ENCODE measurements at places on chromosomes 16 and 17. TPM values are rescaled to one million over a fixed set of nuclear protein-coding genes. Genes with fewer than 3 reads are reported as not detected.

DNA sequence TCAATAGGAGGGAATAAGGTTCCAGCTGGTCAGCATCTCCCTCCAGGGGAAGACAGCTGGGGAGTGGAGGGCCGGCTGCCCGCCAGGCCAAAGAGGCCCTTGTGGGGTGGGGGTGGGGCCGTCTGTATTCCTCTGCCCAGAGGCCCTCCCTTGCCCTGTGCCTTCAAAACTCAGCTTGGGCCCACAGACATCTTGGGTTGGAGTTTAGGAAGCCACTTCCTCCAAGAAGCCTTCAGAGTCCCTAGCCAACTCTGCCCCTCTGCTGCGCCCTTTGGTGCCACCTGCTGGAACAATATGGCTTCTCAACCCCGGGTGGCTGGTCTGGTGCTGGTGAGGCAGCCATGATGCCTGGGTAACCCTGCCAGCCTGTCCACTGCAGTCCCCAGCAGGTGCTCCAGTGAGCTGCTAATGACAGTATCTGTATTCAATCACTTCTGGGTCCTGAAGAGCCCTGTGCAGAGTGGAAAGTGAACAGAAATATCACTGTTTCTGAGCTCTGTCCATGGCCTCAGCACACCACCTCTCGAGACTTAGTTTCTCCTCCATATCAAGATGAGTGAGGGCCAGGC, 16.7 kb downstream of the HSD11B2 start:
- DNase-seq: peak; percentile 89

The DPEP2 gene
- 0.96 TPM for total RNA-seq

DNA sequence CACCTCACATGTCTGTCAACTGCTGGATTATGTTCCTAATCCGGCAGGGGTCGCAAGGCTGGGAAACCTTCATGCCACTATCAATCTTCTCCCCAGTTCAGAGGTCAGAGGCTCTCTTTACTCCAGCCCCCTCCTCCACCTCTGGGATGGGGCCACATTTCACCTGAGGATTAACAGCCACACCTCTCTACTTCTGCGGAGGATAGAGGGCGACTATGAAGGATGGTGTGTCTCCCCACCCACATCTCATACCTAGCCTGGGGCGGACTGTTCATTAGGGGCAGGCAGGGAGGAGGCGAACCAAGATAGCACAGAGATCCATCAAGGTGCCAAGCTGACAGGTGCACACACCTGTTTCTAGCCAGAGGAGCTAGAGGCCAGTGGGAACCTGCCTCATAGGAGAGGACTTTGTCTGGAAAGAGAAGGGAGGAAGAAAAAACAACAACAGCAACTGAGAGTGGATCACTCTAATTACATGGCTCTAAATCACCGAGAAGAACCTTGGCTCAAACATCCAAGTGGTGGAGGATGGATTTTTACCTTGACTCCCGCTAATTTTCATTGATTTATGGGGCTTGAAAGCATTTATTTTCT, 41.9 kb upstream of the SKAP1 start:
- DNase-seq: no peak

DNA sequence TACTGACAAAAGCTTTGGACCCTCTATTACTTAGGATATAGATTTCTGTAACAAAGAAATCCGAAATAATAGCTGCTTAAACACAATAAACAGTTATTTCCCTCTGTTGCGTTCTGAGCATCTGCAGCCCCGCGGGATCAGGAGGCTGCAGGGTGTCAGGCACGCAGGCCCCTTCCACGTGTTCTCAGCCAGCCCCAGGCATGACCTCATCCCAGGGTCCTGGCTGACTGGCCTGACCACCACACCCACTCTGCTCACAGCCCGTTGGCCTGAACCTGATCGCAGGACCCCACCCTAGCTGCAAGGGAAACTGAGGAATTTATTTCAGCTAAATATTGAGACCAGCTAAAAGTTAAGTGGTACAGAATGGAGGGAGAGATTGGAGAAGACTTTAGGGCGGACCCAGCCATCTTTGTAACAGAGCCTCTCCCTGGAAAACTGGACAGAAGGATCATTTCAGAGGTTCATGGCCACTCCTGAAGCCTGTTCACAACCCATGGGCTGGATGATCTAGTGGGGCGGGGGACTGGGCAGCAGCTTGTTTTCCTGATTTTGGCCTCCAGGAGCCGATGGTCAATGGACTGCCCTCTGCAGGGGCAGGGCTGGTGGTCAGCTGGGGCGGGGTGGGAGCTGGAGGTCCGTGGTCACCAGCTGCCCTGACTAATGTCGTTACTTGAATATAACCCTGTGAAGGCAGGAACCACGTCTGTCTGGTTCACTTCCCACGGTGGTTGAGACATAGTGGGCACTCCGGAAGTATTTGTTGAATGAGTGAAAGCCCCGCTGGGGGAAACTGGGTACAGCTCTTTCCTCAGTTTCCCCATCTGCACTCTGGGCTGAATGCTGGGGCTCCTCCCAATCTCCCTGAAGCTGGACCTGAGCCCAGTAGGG, 10.9 kb downstream of the CETP start:
- DNase-seq: no peak

DNA sequence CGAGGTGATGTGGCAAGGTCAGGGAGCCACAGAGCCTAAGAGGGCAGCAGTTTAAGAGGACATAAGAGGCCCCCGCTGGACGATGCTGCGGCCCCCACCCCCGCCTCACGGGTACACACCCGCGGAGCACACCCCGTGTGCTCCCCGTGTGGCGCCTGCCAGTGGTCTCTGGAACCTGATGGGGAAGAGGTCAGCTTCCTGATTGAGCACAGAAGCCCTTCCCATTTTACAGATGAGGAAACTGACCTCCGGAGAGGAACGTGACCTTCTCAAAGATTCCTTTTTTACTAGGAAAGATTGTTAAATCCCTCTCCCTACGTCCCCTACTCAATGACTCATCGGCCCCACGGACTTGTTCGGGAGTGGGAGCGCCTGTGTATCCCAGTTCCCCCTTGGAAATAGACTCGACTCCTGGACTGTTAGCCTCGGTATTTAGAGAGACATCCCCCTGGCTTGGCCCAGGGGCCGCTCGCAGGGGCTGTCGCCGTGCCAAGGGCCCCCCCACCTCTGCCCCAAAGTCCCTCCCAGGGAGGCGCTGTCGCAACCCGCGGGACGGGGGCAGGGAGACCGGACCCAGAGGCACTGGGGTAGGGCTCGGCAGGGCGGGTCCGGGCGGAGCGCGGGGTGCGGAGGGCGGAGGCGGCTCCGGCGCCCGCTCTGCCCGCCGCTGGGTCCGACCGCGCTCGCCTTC, at the start of gene ABCC3:
Gene ABCC3, plus strand, starts transcription at position 658 of the 691 bp plus-strand sequence. CDS start 56 bp downstream, outside the sequence.
- peak; percentile 86 for DNase-seq

DNA sequence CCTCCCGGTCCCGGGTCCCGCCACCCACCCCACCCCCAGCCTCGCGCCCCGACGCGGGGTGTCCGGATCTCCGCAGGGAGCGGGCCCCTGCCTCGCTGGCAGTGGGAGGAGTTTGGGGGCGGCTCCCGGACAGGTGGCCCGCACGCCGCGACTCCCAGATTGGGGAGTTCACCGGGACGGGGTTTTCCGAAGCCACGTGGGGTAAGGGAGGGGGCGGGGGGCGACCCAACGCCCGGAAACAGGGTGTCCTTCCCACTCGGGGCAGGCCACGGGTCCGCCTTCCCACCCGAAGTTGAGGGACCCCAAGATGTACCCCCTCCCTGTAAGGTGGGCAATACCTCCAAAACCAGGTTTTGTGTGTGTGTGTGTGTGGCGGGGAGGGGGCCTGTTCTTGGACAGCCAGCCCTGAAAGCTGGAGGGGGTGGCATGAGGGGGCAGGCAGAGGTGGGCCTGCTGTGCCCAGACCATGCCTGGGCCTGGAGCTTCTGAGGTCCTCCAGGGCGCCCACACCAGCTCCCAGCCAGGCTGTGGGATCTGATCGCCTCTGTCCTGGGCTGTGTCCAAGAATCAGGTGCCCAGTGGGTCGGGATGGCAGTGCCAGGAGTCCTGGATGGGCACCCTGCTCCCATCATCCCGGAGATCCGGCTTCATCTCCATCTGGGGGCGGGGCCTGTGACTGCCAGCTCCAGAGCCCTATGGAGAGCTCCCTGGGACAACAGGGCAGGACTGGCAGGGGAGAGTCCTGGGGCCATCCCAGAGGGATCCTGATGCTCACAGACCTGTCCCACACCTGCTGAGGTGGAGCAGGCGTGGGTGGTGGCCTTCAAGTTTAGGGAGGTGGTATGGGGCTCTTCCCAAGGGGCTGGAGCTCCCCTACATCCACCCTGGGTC, 767 bp downstream of the SYNGR2 start:
- peak; percentile 90 for DNase-seq

GRCh38 chr16:62060089-62060488, 23.9 kb upstream of the CDH8 start:
- no peak for DNase-seq

GRCh38 chr16:68403704-68404103, 44.6 kb downstream of the SMPD3 start:
- no peak for DNase-seq

GRCh38 chr16:85413691-85414663, 199.1 kb upstream of the GSE1 start:
- DNase-seq: no peak

The CIBAR2 gene
- 0.32 TPM for total RNA-seq

The ZNF668 gene
- 12.8 TPM for total RNA-seq

- no peak for DNase-seq
Observed at GRCh38 chr17:10608244-10608643, 48.9 kb downstream of the MYH3 start.

DNA sequence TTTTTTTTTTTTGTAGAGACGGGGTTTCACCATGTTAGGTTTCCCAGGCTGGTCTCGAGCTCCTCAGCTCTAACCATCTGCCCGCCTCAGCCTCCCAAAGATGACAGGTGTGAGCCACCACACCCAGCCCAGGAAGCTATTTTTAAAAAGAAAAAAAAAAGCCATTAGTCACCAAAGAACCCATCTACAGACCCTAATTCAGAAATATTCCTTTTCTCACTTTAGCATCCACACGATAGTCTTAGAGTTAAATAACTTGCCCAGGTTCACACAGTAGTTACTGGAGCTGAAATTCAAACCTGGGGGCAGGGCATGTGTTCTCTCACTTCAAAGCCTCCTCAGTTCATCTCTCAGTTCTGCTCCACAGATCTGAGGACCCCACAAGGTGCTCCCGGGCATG, 70.3 kb upstream of the NOL11 start:
- no peak for DNase-seq

DNA sequence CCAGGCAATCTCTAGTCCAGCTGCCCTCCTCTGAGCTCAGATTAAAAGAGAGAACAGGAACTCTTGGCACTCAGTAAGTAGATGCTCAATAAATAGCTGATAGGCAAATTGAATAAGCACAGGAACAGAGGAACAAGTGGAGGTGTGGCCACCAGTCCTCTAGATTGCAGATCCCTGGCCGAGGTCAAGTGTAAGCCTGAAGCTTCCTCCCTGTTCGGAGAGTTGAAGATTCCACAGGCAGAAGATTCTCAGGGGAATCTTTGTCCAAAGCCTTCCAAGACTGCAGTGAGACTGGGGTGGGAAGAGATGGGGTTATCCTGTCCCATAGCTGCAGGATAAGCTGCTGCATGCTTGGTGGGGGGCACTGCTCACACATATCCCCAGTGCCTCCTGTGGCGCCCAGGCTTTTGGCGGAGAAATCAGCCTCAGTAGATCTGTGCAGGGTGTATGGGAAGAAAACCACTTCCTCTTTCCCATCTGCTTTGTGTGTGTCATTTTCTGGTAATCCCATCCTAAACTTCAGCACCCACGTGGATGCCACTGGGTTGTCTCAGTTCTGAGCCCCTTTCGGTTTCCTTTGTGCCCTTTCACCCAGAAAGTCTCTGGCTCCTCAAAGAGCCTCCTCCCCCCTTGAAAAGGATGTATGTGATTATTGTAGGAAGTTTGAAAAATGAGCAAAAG, 12.1 kb downstream of the CD300A start:
- no peak for DNase-seq

- peak; percentile 95 for DNase-seq
Observed at GRCh38 chr17:39153599-39154051, 2.2 kb upstream of the PLXDC1 start.

The ALOXE3 gene
- not detected for total RNA-seq

DNA sequence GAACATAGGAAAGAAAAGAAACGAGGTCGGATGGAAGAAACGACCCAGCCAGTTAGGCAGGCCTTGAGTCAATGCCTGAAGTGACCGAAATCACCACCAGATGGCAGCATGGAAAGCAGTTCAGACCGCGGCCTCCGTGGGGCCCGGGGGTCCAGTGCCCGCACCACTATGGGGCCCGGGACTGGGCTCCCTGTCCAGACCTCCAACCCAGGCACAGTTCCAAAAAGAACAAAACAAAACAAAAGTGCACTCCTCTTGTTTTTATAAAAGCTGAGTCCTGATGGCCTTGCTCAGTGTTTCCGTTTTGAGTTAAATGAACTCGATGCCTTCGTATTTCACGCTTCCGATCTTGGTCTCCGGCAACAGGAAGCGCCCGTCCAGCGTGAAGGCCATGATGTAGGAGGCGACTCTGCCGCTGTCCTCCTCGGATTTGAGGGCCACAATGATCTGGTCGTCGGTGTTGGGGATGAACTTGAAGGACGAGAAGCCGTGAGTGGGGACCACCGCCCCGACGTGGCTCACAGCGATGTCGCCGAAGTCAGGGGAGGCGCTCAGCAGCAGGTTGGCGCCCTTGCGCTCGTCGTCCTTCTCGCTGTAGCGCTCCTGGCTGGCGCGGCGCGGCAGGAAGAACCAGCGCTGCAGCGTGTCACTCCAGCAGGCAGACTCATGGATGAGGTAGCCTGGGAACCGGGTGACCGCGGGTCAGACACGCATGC, 13.7 kb upstream of the LGALS3BP start:
- peak; percentile 79 for DNase-seq

GRCh38 chr17:46771561-46772474, 46.7 kb downstream of the WNT3 start:
- peak; percentile 55 for DNase-seq

- no peak for DNase-seq
Observed at GRCh38 chr17:14057591-14057990, 11.7 kb upstream of the COX10 start.

The HOXB3 gene
- total RNA-seq: 17.4 TPM

DNA sequence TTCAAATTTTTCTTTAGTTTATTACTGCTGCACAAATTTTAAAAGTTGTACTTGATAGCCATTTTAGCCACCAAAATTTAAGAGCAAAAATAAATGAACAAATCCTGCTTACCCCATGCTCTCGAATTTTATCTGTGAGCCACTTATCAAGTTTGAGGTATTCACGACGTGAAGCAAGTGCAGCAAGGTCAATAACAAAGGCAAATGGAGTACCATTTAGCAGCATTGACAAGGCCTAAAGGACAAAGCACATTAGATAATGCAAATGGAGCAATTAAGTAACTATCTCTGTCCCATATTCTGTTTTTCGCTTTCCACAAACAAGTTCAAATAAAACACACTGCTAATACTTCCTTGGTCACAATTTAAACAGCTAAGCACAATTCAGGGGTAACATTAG, 54.7 kb downstream of the CNOT1 start:
- no peak for DNase-seq

DNA sequence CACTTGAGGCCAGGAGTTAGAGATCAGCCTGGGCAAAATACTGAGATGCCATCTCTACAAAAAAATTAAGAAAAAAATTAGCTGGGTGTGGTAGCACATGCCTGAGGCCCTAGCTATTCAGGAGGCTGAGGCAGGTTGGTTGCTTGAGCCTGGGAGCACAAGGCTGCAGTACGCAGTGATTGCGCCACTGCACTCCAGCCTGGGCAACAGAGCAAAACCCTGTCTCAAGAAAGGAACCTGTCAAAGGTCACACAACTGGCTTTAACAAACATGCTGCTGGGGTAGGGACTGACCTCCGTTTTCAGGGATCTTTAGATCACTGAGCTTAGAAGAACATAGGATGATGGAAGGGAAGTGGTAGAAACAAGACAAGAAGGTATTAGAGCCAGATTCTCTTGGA, 95.0 kb downstream of the IRX3 start:
- no peak for DNase-seq

The IRX3 gene
- not detected for total RNA-seq
